ENCODE measurements at places on chromosomes 5 and 9.

- DNase-seq = no peak
Observed at GRCh38 chr5:66519626-66520025, 76.6 kb upstream of the MAST4 start.

GRCh38 chr5:17991775-17992174 is 357.5 kb downstream of the TAF11L14 start:
- DNase-seq = no peak

DNA sequence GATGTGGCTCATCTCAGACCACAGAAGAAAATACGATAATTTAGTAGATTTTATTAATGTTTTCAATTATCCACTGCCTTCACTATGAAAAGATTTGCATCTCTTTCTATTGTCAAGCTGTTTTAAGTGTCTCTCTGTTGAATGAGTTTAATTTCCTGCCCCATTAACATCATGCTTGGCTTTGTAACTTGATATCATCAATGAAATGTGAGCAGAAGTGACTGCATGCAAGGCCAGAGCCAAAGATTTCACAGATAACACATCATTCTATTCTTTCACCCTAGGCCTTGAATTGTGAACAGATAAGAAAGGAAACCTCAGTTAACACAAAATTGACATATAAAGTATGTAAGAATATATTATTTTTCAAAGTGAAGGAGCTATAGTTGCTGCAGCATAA is 986.4 kb upstream of the CDH18 start:
- no peak for DNase-seq

DNA sequence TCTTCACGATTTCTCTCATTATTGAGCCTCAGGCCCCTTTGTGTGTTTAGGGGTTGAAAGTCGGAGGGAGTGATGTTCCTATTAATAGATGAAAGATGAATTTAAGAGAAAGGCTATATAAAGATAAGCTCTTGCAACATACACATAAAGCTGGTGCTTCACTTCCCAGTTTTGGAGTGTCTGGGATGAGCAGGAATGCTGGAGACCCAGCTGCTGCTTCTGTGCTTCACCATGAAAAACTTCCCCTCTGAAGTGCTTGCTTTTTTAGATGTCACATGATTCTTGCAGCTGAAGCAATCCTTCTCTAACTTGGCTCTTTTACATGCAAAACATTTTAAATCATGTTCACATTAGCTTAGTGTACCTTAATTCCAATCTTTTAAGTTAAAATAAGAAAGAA is 19.7 kb upstream of the SNCAIP start:
- no peak for DNase-seq

GRCh38 chr5:96772542-96772941 is 35.2 kb downstream of the ERAP1 start:
- no peak for DNase-seq
